Spinal cord (tissue), 10 donors: ENCODE measurements at places on chromosomes 6 and 20. TPM values are rescaled to one million over a fixed set of nuclear protein-coding genes. Genes with fewer than 3 reads are reported as not detected.

GRCh38 chr20:31508517-31509244 lies 5.6 kb upstream of the HM13 start:
- no peak for DNase-seq

- peak; percentile 93 for DNase-seq
Measured at GRCh38 chr6:18990059-18990978, 603.2 kb downstream of the RNF144B start.

DNA sequence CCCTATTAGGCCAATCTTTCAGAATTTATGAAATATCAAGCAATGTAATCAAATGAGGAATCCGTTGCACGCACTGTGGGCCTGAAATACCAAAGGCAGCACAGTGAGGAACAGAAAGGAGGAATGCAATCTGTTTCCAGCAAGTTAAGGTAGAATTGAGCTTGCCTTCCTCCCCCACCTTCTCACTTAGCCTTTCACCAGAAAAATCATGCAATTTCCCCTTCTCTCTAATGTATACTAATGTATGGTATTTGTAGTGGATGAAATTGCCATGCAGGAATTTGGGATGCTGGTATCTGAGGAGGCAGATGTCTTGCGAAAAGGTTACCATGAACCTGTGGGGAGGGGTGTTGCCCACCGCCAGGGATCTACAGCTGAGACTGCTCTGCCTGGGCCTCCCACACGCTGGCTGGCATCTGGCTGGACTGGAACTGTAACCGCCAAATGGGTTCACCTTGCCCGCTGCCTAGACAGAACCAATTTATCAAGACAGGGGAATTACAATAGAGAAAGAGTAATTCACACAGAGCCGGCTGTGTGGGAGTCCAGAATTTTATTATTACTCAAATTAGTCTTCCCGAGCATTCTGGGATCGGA lies 222.4 kb upstream of the MYLIP start:
- DNase-seq = no peak

Gene TRAM2
- 10.3 TPM for total RNA-seq

DNA sequence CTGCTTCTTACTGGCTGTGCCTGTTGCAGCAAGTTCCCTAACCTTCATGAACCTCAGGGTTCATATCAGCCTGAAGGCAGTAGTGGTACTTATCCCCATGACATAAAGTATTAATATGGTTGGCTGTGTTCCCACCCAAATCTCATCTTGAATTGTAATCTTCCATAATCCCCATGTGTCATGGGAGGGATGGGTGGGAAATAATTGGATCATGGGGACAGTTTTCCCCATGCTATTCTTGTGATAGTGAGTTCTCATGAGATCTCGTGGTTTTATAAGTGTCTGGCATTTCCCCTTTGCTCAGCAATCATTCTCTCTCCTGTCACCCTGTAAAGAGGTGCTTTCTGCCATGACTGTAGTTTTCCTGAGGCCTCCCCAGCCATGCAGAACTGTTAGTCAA lies 61.8 kb downstream of the FAM229B start:
- no peak for DNase-seq

DNA sequence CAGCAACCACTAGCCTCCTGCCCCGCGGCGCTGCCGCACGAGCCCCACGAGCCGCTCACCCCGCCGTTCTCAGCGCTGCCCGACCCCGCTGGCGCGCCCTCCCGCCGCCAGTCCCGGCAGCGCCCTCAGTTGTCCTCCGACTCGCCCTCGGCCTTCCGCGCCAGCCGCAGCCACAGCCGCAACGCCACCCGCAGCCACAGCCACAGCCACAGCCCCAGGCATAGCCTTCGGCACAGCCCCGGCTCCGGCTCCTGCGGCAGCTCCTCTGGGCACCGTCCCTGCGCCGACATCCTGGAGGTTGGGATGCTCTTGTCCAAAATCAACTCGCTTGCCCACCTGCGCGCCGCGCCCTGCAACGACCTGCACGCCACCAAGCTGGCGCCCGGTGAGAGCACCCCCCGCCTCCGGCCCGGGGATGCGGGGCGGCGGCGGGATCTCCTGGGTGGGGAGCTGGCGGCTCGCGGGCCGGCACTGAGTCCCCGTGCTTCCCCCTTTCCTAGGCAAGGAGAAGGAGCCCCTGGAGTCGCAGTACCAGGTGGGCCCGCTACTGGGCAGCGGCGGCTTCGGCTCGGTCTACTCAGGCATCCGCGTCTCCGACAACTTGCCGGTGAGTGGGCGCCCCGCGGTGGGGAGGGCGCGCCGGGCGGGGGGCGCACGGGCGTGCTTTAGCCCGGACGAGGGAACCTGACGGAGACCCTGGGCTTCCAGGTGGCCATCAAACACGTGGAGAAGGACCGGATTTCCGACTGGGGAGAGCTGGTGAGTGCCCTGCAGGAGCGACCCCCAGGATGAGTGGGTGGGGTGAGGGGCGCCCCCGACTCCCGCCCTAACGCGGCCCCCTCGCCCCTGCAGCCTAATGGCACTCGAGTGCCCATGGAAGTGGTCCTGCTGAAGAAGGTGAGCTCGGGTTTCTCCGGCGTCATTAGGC lies 585 bp downstream of the PIM1 start:
- DNase-seq = no peak

GRCh38 chr6:153103319-153103655 lies 27.8 kb downstream of the RGS17 start:
- no peak for DNase-seq

Gene CRIP3
- total RNA-seq = 8.4 TPM

Gene GMPR
- total RNA-seq = 16.7 TPM

GRCh38 chr6:170139531-170139930 lies 151.3 kb downstream of the DLL1 start:
- DNase-seq = no peak

Gene GTSF1L
- total RNA-seq = not detected

GRCh38 chr6:41705996-41706835 lies 29.2 kb downstream of the TFEB start:
- no peak for DNase-seq

- DNase-seq = no peak
Measured at GRCh38 chr20:63005365-63005861, 1.4 kb downstream of the BHLHE23 start.

DNA sequence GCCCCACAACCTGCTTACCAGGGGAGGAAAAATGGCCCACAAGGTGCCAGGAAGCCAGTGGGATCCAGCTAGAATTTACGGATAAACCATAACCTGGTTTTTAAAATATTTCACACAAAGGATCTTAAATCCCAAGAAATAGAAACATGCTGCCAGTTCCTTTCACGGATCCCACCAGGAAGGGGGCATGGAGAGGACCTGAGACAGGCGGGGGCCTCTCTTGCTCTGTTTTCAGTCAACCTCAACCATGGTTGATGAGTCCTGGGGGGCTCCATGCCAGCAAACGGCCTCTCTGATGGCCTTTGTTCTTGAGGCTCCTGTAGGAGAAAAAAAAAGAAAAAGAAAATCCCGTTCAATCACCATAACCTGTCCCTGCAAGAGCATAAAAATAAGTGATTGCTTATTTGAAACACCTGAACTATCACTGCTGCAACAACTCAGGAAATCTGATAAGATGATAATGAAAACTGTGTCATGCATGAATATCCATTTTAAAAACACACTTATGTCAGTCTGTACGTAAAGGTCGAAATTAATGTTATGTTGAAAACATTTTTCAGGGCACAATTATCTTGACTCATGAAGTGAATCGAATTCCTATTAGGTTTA lies 125.8 kb upstream of the CST7 start:
- DNase-seq = no peak

GRCh38 chr6:169520104-169520503 lies 181.7 kb downstream of the WDR27 start:
- no peak for DNase-seq

Gene ELOVL4
- total RNA-seq = 78.2 TPM

Gene OPRM1
- 2.8 TPM for total RNA-seq

GRCh38 chr6:15661853-15662325 lies 939 bp downstream of the DTNBP1 start:
- DNase-seq = no peak

Gene MAN1A1
- 52.2 TPM for total RNA-seq

GRCh38 chr6:45375449-45375848 lies 2.3 kb downstream of the SUPT3H start:
- no peak for DNase-seq

GRCh38 chr6:15948930-15949900 lies 179.7 kb upstream of the MYLIP start:
- DNase-seq = peak; percentile 7

DNA sequence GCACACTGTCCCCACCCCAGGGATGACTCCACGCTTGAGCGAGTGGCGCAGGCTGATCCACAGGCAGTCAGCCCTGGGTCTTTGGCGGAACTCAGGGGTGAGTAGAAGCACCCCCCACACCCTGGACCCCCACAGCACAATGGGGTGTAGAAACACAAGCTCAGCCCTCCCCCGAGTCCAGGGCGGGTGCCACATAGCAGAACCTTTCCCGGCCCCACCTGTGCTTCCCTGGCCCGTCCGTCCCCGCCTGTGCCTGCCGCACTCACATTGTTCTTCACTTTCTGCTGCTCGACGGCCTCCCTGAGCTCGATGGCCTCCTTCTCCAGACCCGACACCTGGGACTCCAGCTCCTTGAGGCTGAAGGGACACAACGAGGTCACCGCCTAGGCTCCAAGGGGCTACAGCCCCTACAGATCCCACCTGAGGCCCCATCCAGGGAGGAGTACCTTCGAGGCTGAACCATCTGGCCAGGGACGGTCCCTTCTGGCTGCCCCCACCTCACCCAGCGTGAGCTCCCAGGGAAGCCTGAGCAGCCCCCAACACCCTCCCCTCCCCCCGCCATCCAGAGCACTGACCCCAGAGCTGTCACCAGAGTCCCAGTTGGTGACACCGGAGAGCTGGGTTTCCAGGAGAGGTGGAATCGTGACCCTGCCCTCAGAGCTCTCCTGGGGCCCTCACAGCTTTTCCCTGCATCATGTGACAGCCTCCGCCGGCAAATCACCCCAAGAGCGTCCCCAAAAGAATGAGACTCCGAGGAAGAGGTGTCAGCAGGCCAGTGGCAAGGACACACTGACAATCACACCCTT lies 55.6 kb downstream of the DSTN start:
- no peak for DNase-seq

Gene GNAS-AS1
- 0.30 TPM for total RNA-seq
